LHCN-M2 (cell line): ENCODE measurements at places on chromosomes 7 and 10. TPM values are rescaled to one million over a fixed set of nuclear protein-coding genes. Genes with fewer than 3 reads are reported as not detected.

Gene FGL2
- 8.1 and 8.8 TPM in 2 replicates for total RNA-seq

Gene CYP51A1
- 68.6 and 72.5 TPM in 2 replicates for total RNA-seq

GRCh38 chr10:35606430-35606829 lies 1.3 kb downstream of the GJD4 start:
- peak; percentile 64 for DNase-seq

GRCh38 chr7:42236976-42237810 lies at the start of gene GLI3:
Gene GLI3, minus strand, starts transcription at chr7:42237209. Its CDS starts 13,956 bp downstream, at chr7:42223253.
- peak; percentile 93 for DNase-seq

GRCh38 chr7:74684921-74685320 lies 27.4 kb downstream of the GTF2I start:
- DNase-seq = peak; percentile 5

DNA sequence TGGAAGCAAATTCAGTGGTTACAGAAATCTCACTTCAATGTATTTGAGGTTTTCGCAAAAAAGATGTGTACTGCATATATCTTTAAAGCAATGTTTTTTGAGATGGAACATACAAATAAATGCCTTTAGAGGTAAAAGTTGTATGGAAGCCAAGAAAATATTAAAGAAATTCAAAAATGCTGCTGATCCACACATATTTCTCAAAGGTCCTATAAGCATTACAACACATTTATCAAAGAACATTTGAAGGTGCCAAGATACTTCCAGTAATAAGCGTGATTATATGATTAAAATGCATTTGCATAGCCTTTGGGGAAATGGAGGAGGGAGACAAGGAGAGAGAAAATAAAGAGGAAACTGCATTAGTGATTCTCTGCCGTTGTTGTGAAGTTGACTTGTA lies 260.1 kb downstream of the BICC1 start:
- DNase-seq = no peak

DNA sequence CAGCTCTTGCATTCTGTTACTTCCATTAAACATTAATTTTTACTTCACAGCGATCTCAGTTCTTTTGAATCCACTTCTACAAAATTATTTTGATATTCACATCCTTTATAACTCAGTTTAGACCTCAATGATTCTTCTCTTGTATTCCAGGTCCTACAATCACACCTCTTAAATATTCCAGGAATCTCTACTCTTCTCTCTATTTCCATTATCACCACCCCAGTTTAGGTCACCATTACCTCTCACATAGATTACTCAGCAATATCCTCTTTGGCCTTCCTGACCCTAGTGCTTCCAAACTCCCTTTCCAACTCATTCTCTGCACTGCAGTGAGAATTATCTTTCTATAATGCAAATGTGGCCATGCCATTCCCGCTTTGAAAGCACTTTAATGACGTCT lies 27.1 kb upstream of the GPR37 start:
- DNase-seq = no peak

Gene MARCHF5
- total RNA-seq = 7.5 and 12.7 TPM in 2 replicates

GRCh38 chr7:142859829-142860228 lies 5.0 kb downstream of the EPHB6 start:
- peak; percentile 55 for DNase-seq

Gene ASB10
- total RNA-seq = not detected in 2 replicates

DNA sequence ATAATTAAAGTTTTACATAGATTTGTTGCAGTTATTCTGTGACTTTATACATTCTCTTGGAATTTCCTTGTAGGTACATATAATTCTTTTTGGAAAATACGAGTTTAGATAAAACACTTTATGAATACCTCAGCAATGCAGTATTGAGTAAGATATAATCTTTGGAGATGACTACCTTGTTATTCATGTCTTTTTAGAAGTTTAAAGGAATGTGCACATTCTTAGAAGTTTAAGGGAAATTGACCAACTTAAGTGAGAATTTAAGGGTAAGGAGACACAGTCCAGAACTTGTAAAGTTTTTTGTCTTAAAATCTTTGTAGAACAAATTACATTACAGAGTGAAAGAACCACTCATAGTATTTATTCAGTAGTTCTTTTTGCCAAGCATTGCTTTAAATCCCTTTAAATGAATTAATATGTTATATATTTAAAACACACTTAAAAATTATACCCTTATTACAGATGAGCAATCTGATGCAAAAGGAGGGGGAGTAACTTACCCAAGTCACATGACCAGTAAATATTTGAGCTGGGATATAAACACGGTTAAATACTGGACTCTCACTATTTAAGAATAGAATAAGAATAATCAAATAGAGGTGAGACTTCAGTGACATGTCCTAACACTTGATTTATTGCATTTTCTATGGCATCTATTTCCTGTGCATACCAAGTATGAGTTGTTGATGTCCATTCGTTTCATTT lies 139.5 kb upstream of the FERD3L start:
- peak; percentile 78 for DNase-seq

DNA sequence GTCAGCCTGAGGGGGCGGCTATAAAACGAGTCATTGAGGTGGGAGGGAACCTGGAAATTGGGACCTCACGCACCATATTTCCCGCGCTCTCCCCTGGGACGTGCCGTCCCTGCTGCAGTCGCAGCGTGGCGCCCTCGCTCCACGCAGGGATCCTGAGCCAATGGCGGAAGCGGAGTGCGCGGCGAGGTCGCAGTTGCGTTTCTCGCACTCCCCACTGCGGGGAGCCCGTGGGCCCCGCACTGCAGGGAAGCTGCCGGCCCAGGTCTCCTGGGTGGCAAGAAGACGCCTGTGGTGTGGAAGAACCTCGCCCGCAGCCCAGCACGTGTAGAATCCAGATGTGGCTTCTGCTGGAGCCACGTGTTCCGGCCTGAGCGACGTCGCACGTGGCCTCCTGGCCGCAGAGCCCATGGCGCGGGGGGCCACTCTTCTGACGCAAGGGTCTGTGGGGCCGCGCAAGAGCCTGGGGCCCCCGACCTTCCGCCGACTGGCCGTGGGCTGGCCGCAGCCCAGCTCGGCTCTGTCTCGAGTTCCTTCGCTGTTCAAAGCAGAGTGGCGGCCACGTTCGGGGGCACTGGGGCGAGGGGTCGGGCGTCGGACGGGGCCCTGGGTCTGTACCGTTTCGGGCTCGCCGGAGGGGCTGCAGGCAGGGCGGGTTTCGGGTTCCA lies 26.4 kb downstream of the HIF1AN start:
- peak; percentile 50 for DNase-seq

- peak; percentile 3 for DNase-seq
These were observed 44.5 kb downstream of the LRRC18 start for GRCh38 chr10:48894911-48895802.

- no peak for DNase-seq
These were observed 22.2 kb downstream of the ANK3 start for GRCh38 chr10:60367431-60367830.

- DNase-seq = no peak
These were observed 28.5 kb downstream of the ZNF33B start for GRCh38 chr10:42609872-42610271.

GRCh38 chr10:36051500-36051991 lies 409.4 kb upstream of the FZD8 start:
- no peak for DNase-seq

- DNase-seq = no peak
These were observed 57.9 kb downstream of the FOXL3 start for GRCh38 chr7:347644-348479.

- DNase-seq = peak; percentile 62
These were observed 39.3 kb downstream of the SEPTIN7 start for GRCh38 chr7:35839860-35840854.

Gene SLC13A1
- total RNA-seq = not detected in 2 replicates

DNA sequence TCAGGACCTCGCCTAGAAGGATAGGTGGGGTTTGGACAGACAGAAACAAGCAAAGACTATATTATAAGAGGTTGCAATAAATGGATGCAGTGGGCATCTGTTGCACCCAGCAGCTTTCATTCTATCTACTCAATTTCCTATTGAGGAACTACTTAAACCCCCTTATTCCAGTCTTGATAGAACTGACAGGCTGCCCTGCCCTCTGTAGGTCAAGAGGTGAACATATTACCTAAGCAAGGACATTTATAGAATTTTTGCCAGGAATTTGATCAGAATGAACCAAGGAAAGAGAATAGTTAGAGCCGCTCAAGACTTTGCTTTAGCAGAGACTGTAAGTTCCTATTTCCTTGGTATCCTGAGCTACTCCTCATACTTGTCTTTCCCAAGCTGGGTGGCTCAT lies 9.5 kb downstream of the VTI1A start:
- DNase-seq = no peak

GRCh38 chr7:13336227-13336626 lies 648.8 kb downstream of the ARL4A start:
- DNase-seq = peak; percentile 35

DNA sequence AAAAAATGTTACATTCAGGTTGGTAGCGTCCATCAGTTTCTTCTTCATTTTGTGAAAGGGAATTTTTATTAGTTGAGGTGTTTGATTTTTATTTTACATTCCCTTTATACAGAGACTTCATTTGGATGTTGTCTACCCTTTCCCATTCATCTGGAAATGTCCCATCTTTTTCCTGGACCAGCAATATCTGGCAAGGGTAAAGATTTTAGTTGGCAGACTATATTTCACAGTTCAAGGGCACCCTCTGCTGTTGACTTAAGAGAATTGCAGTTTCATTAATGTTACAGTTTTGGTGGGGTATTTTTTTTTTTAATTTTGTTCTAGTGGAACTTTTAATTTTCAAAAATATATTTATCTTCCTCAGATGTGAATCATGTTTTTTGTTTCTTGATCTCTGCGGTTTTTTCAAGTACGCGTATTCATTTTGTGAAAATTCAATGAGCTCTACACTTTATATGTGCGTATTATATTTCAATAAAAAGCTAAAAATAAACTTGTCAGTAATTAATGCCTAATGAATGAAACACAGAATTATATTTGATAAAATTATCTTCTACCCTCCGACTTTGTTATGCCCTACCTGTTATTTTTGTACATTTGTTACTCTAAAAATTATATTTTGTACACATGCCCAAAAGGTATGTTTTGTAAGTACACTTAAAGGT lies 97.9 kb upstream of the KLF14 start:
- peak; percentile 61 for DNase-seq

- DNase-seq = no peak
These were observed 19.0 kb downstream of the GIMAP4 start for GRCh38 chr7:150586068-150586784.

Gene ZNF25
- 9.6 TPM in 2 replicates for total RNA-seq

Gene NXPH1
- total RNA-seq = 1.0 and 2.8 TPM in 2 replicates

GRCh38 chr7:115332691-115333090 lies 410.8 kb downstream of the MDFIC start:
- DNase-seq = peak; percentile 41

Gene NEURL1
- total RNA-seq = 0.06 TPM in 1 of 2 replicates, not detected in the other

DNA sequence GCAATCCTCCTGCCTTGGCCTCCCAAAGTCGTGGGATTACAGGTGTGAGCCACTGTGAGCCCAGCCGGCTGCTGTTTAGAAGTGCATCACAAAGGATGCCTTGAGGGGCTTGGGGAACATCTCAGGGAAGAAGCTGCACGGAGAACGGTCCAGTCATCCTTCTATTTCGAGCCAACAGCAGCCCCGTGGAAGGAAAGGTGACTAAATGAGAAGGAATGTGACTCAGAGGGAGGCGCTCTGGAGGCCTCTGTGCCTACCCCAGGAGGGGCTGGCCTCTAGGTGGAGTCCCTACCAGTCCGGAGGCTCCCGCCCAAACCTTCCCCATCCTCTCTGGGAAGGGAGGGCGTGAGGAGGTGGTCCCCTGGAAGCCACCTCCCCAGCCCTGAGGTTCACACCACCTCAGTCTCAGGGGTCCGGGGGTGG lies 76.2 kb downstream of the CTBP2 start:
- DNase-seq = peak; percentile 92

DNA sequence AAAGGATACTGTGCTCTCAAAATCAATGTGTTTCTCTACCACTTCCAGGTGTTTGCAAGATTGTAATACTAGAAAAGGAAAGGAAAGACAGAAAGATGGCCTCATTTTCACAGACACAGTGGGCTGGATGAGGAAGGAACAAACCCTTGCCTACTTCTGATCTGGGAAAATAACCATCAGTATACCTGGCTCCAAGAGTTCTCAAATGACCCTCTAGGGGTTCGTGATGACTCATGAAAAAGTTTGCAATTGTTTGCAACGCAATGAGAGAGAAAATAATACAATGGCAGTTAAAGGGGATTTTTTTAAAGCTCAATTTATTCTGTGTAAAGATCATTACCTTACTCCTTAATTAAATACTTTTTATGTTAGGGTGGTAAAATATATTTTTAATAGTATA lies 197.6 kb upstream of the INHBA start:
- DNase-seq = no peak
